Ovary (tissue), 10 donors: ENCODE measurements at places on chromosomes 3 and 15.

DNA sequence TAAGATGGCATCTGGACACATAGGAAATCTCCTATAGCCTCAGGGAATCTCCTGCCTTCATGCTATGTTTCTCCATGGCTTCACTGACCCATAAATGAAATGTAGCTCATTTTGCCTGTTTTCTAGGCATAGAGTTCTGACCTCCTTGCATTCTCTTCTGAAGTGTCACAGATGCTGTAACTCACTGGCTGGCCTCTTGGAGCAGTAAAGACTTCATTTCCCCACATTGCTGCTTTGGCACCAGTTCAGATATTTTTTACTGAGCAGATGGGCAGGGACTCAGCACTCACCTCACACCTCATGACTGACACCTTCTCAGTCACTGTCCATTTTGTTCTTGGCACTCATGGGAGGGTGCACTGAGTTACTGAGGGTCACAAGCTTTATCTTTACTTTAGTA, 286.7 kb upstream of the TGFBR2 start:
- no peak for DNase-seq

DNA sequence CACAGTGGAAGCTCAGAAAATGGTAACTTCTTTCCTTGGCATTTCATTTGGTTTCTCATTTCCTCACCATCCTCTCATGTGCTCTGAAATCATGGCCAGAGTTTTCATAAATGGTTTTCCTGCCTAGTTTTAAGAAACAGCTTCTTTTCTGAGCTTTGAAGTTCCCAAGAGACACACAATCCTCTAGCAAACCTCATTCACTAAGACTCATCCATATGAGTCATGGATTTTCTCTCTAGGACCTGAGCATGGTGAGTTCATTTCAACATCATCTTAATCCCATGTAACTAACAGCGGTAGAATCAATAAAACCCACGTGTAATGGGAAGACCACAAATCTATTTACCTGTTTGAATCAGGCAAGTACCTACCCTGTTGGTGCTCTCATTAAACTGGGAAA, 274.5 kb upstream of the LRTM1 start:
- no peak for DNase-seq

DNA sequence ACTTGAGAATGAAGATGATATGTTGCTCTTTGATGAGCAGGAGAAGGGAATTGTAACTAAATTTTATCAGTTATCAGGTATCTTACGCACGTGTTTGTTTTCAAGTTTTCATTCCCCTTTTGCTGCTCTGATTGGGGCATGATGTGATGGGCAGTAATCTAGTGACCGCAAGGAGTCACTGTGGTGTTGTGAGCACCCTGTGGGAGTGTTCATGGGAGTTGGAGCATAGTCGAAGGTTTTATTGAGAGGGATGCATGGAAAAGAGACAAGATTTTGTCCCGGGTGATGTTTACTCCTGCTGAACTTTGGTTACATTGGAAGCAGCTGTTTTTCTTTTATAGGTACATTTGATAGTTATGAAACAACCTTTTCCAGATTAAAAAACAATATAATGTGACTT, 2.1 kb downstream of the FAN1 start:
- DNase-seq: no peak

- DNase-seq: no peak
These were observed 342.9 kb downstream of the CLSTN2 start for GRCh38 chr3:140277886-140278285.

DNA sequence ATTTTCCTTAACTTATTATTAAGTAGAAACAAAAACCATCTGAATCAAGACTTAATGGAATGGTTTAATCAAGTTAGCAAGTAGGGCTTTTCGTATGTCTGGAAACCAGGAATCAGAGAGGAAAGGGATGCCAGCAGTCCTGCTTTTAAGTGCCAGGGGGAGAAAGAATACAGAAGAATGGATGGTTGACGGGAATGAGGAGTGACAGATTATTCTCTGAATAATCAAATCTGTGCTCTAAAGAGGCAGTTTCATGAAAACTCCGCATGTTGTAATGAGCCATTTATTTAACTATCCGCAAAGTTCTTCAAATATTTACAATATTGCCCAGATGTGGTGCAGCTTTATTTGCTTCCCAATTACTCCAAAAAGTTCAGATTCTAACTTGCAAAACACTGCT, 103.0 kb downstream of the CTNNB1 start:
- DNase-seq: no peak

GRCh38 chr15:89673165-89673512, 6.0 kb downstream of the PLIN1 start:
- no peak for DNase-seq

DNA sequence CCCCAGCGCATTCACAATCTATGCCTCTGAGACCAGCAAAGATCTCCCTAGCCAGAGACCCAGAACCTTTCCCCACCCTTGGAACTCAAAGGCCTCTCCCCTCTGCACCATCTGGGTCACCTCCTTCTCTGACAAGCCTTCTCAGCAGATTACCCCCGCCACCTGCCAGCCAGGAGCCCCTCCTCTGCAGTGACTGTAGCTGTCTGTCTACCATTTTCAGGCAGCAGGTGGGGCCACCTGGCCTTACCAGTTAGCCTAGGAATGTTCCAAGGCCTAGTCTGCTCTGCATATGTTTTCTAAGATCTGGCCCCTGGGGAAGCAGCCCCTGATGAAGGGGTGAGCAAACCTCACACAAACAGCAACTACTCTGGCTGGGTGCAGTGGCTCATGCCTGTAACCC, 2.4 kb downstream of the MYLK start:
- DNase-seq: no peak

- no peak for DNase-seq
These were observed 96.3 kb upstream of the BCL6 start for GRCh38 chr3:187841560-187841959.

GRCh38 chr3:117761703-117762620, 1052.4 kb downstream of the TUSC7 start:
- DNase-seq: no peak

GRCh38 chr3:129001101-129001805, at the start of gene EFCC1:
Gene EFCC1, plus strand, starts transcription at chr3:129001304. Its CDS starts 325 bp downstream, at chr3:129001629.
- DNase-seq: peak; percentile 68

- DNase-seq: no peak
These were observed 5.9 kb upstream of the RBPMS2 start for GRCh38 chr15:64781299-64781698.

DNA sequence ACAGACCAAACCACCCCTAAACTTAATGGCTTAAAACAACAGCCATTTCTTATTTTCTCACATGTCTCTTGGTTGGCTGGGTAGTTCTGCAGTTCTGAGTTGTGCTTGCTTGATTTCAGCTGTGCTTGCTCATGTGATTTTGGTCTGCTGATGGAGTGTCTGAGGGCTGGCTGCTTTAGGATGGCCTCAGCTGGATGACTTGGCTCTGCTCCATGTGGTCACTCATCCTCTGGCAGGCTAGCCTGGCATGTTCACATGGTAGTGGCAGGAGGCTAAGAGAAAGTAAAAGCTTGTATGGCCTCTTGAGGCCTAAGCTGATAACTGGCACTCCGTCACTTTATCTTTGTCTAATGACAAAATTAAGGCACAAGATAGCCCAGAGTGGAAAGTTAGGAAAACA, 4.1 kb downstream of the SV2B start:
- no peak for DNase-seq

DNA sequence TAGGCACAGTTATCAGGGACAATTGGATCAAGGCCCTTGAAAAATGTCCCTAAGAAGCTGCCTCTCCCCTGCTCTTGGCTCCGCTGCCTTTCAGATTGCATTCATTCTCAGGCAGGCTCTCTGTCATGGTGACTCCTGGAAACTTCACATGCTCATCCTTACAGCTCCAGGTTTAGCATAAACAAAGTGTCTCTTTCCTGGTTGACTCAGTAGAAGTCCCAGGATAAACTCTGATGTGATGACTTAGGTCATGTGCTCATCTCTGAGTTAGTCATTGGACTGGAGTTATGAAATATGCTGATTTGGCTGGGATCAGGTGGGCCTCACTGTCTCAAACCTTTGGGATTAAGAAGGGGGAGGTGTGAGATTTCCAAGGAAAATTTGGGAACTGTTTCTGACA, 243.8 kb downstream of the ZNF621 start:
- DNase-seq: no peak

GRCh38 chr15:67998599-67999133, 55.4 kb upstream of the PIAS1 start:
- no peak for DNase-seq

DNA sequence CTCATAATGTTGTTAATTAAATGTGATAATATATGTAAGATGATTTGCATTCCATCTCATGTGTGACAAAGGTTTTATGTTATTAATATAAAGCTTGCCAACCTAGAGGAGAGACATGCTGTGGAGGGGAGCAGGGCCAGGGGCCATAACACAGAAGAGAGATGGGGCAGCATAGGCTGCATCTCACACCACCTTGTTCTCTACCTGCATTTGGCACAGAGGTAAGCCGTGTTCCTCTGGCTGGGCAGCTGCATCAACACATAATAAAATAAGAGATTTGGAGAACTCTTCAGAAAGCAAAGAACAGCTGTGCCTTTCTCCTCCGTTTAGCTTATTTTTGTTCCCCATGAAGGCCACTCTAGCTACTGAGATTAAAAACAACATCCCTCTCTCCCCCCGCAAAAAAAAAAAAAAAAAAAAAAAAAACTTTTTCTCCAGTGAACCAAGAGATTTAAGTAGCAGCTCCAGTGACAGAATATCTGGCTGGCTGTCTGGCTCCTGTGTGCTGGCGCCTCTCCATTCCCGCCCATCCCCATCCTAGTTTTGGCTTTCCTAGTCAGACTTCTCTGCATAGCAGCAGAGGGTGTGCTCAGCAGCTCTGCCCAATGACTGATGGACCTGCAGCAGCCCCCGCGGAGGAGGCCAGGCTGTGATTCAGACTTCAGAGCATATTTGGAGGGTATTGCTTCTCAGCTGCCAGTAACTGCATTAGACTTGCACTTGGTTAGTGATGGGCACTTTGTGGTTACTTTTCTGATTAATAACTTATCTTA, 52.2 kb upstream of the STXBP5L start:
- peak; percentile 91 for DNase-seq

- DNase-seq: no peak
These were observed 225.4 kb downstream of the EPHA3 start for GRCh38 chr3:89332793-89333192.

GRCh38 chr15:85462029-85462428, 81.6 kb downstream of the AKAP13 start:
- no peak for DNase-seq

DNA sequence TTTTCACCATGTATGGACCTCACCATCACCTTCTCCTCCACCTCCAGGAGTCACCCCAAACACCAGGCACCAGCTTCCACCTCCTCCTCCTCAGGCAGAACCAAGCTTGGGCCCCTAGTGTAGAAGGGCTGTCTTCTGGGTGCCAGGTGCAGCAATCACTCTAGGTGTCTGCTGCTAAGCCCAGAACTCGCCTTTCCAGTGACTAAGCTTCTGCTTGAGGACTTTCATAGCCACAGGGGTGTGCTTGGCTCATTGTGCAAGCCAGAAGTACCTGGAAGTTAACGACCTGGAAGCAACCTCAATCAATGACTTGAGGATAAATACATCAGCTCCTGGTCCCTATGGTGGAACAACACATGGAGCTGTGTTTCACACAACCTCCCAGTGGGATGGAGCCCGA, 49.8 kb upstream of the PXYLP1 start:
- no peak for DNase-seq

- DNase-seq: no peak
These were observed 75.7 kb upstream of the FBN1 start for GRCh38 chr15:48721061-48721810.

- DNase-seq: peak; percentile 98
These were observed at the start of gene PSMD2 for GRCh38 chr3:184298759-184299487. Gene PSMD2, plus strand, starts transcription at chr3:184299241. Its CDS starts 26 bp downstream, at chr3:184299267.

DNA sequence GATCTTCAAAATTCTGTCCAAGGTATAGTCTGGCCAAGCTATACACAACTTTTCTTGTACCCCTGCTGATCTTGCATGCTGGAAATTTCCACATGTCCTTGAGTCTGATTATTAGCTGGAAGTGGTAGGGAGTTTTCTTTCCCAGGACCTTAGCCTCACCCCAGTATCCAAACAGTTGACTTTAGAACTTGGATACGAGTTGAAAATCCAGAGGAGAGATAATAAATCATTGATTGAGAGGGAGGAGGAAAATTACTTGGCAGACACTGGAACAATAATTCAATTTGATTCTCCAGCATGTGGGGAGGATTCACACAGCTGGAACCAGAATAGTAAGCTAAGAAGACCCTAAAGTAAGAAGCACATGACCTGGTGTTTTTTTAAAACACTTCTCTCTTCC, 116.4 kb downstream of the IL5RA start:
- DNase-seq: no peak

GRCh38 chr3:69890084-69890483, 109.4 kb upstream of the SAMMSON start:
- no peak for DNase-seq

DNA sequence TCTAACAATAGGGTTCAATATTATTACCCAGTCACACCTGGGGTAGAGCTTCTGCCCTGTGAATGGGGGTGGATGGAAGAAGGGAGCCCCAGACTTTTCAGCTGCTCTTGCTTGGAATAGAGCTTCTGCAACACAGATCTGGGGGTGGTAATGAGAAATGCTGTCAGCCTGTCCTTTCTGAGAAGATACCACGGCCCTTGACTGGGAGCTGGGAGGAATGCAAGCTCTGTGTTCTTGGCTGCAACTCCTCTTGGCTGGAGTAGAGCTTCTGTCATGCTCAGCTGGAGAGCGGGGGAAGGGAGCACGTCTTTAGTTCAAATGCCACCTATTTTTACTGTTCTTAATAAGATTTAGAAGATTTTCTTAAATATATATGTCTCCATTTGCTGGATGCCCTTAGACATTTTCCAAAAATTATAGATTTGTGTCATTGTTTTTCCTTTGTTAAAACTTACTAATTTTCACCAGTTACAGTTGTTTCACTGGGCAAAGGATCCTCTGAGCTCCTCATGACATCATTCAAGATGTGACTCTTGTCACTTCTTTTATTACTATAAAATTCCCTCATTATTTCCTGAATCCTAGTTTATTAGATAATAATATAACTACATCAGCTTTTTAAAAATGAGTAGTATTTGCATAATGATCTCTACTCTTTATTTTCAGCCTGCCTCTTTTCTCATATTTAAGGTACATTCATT, 180.0 kb upstream of the TGFBR2 start:
- peak; percentile 60 for DNase-seq

GRCh38 chr3:109072194-109072593, 45.7 kb downstream of the MORC1 start:
- DNase-seq: no peak

GRCh38 chr3:185270262-185270955, 16.6 kb upstream of the EHHADH start:
- DNase-seq: no peak

DNA sequence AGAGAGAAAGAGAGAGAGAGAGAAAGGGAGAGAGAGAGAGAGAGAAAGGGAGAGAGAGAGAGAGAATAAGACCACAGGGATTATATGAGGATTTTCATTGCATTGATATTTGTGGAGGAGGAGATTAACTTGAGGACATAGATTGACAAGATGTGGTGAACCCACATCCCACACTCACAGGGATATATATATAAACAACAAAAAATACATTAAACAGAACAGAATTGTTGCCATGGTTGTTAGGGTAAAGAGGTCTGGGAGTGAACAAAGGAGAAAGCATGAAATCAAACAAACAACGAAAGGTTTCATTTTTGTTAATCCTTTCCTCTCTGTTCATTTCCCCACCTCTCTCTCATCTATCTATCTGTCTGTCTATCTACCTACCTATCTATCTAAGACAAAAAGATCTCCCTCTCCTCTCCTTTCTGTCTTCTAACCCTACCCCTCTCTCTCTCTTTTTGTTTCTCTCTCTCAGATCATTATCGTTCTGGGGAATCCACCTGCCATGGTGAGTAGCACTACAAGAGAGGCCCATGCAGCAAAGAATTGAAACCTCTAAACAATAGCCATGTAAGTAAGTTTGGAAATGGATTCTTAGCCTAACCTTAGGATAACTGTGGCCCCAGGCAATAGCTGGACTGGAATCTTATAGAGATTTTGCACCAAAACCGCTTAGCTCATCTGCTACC, 280.9 kb downstream of the RAP2B start:
- DNase-seq: no peak
